Hepatocyte (in vitro differentiated cells): ENCODE measurements at places on chromosomes 2 and 18.

DNA sequence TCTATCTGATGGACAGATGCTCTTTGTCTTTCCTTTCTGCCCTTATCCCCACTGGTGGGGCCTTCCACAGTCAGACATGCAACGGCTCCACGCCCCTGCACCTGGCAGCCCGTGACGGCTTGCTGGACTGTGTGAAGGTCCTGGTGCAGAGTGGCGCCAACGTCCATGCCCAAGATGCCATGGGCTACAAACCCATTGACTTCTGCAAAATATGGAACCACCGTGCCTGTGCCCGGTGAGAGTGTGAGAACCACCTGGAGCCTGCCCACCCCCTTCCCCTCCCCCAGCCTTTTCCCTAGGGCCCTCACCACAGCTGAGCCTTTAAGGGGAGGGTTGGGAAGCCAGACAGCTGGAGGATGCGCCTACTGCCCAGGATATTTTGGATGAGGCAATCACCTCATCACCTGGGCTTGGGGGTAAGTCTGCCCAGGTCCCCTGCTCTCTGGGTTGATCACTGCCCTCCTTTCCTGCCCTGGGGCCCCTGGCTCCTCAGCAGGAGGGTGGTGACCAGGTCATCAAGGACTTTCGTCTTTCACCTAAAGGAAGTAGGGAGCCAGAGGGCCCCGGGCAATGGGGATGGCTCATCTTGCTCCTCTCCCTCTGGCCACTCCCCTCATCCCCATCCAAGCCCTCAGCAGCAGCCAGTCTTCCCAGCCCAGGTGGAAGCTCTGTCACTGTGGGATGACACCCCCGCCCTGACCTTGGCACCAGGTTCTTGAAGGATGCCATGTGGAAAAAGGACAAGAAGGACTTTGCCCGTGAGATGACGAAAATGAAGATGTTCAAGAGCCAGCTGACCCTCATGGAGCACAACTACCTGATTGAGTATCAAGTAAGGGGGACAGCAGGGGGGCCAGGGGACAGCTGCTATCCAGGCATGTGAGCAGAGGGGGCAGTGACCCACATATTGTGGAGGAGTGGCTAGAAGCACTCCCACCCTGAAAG is 3.7 kb downstream of the ANKRD53 start:
- DNase-seq, result no peak

- DNase-seq, result no peak
Observed at GRCh38 chr2:47334356-47335136, 68.4 kb upstream of the MSH2 start.

DNA sequence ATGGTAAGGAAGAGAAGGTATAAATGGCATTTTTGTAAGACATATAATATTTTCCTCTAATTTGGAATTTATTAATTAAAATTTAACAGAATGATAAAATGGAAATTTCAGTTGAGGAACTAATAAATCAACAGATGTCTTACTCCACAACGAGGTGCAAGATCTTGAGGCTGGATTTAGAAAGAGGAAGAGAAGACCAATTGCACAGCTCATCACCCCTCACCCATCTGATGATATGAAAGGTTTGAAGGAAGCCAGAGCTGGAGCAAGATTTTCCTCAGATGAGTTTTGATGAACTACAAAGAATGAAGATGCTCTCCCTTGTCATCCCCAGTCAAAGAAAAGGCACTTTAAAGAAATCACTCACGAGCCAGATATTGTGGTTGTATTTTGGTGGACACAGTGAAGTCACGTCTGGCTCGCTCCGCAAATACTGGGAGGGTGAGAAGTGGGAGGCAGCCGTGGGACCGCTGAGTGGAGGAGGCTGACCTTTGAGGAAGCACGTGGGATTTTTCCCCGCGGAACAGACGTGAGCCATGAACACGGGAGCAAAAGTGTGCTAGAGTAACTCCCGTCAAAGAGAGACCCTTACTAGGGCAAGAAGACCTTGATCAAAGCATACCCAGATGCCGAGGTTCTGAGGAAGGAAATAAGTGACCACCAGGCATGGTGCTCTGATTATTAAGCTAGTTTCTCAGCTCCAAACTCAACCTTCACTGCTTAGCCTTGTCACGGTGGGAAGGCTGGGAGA is 511.4 kb downstream of the RNF144A start:
- DNase-seq, result no peak

DNA sequence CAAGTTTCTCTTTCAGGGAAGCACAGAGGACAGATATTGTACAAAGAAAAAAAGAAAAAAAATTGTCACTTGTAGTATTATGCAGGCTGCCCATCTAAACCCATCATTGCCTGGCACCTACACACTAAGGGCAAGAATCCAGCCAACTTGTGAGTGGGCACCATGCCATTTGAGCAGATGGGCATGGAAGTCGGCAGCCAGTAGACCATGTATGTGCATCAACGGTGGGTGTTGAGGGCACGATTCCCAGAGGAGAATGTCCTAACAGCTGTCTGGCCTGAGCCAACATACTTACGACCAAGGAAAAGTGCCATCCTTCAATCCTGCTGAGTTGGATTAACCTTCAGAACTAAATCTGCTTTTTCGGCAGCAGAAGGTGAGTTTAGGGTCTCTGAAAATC is 63.9 kb downstream of the ARHGAP15 start:
- no peak for DNase-seq
